Hematopoietic multipotent progenitor cell treated with erythropoietin and hydrocortisone succinate and interleukin-3 and kit ligand, for 8 days (in vitro differentiated cells): ENCODE measurements at places on chromosomes 7 and 10.

DNA sequence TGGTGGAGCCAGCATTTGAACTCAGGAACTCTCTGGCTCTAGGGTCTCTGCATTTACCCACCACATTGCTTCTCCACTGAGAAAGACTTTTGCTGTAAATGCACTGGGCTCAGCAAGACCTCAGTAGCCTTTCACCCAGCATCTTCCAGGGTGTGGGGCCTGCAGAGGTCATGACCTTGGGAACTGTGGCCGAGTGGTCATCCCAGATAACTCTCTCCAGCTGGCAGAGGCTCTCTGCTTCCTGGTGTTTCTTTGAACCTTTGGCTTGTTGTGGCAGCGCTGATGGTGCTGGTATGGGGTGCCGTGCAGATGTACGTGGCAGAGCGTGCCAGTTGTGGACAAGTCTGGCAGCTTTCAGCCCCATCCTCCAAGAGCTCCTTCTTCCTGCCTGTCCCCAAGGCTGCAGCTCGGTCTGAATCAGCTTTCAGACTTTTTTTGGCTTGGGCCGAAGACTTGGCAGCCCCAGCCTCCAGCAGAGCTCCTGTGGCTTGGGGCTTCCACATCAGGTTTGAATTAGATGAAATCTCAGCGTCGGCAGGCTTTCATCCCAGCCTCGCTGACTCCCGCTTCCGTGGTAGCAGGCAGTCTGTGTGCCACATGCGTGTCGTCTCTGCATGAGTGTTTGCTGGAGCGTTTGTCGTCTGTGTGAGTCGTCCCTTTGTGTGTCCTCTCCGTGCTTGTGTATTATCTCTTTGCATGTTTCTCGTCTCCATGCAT lies 21.5 kb downstream of the ADAMTS14 start:
- no peak for DNase-seq

DNA sequence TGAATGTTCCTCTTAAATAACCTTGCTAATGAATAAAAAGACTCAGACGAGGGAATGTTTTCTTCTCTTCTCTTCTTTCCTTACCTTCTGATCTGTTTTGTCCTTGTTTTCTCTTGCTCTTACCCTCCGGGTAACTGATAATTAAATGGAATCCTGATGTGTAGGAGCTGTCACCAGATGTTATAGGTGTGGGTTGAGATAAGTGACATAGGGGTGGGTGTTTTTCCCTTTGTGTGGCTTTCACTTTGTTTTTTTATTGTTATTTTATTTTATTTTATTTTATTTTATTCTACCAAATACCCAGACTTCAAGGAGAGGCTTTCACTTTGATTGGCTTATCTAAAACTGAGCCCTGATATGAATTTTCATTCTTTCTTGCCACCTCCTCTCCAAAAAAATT lies 25.5 kb downstream of the ANLN start:
- DNase-seq, result peak; percentile 73

DNA sequence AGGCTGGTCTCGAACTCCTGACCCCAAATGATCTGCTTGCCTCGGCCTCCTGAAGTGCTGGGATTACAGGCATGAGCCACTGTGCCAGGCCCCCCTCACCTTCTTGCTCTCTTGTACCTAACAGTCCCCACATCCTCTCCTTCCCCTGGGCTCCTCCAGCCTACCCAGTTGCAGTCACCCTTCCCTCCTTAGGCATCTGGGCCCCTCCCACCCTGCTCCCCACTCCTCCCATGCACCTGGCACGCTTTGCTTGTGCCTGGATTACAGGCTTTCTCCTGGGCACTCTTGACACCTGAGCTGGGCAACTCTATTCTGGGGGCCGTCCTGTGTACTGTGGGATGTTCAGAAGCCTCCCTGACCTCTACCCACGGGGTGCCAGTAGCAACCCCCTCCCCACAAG lies 3.0 kb downstream of the CLDN15 start:
- no peak for DNase-seq

GRCh38 chr10:8044331-8044907 lies 10.1 kb upstream of the GATA3 start:
- DNase-seq, result no peak

- DNase-seq, result no peak
Observed at GRCh38 chr7:115300231-115300870, 378.5 kb downstream of the MDFIC start.

GRCh38 chr7:11690395-11690794 lies 141.6 kb downstream of the THSD7A start:
- DNase-seq, result no peak

DNA sequence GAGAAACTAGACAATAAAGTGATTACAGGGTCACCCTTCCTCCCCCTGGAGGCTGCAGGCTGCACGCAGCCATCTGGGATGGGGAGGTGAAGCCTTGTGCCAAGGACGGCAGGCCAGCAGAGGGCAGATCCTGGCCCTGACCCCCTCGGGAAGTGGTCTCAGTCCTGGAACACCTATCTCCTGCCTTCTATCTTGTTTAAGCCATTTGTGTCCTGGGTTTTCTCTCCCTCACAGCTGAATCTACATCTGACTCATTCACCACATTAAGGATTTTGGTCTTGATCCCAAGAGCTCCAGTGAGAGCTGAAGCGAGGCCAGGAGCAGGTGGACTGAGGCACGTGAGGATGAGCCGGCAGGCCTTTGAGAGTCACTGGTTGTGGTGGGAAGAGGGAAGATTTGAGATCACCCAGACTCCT lies 16.4 kb upstream of the PARP12 start:
- DNase-seq, result peak; percentile 50

- DNase-seq, result no peak
Observed at GRCh38 chr7:135706038-135706742, 21.8 kb downstream of the SLC13A4 start.

- no peak for DNase-seq
Observed at GRCh38 chr7:50589364-50589763, 24.2 kb upstream of the DDC start.
